Fibroblast of the conjunctiva (primary cell): ENCODE measurements at places on chromosomes 16 and 17.

GRCh38 chr16:67016143-67016542 is 12.8 kb upstream of the CBFB start:
- no peak for DNase-seq

GRCh38 chr17:40329839-40330794 is 21.1 kb downstream of the RARA start:
- no peak for DNase-seq

DNA sequence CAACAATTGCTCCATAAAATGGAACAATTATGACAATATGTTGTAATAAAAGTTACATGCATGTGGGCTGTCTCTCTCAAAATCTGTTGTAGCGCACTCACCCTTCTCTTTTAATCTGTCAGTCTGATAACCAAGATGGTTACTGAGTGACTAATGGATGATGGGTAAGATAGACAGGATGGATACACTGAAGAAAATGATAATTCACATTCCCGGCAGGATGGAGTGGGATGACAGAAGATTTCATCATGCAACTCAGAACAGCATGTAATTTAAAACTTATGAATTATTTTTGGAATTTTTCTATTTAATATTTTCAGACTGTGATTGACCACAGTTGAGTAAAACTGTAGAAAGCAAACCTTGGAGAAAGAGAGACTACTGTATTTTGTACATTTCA is 30.5 kb downstream of the CDH13 start:
- DNase-seq = peak; percentile 78

- no peak for DNase-seq
These were observed 3.1 kb downstream of the BANP start for GRCh38 chr16:87954361-87954760.

- DNase-seq = no peak
These were observed 157.7 kb upstream of the RPL38 start for GRCh38 chr17:74045608-74046280.

GRCh38 chr16:14236401-14236800 is 165.3 kb downstream of the MRTFB start:
- DNase-seq = no peak

DNA sequence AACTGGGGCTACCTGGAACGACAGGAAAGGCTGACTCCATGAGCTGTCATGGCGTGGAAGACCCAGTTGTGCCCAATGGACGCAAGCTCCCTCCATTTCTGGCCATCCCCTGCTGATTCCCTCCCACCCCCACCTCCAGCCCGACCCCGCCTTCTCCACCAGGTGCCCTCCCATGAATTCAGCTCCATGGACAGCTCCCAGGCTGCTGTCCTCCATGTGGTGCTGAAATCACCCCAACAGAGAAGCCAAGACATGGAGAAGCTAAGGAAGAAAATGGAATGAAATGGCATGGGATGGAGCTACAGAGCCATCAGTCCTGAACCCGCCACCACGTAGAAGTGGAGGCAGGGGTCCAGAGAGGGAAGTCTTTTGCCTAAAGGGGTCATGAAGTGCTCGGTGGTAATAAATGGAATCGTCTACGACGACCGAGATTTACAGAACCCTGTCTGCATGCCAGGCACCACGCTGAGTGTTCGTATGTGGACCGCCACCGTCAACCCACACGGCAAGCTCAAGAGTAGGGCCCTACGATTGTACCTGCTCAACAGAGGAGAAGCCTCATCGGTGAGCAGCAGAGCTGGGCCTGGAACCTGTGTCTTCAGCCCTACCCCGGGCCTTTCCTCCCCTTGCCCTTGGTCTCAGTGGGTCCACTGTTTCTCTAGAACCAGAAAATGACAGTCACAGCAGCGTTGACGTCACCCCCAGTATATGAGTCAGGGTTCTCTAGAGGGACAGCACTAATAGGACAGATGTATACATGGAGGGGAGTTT is 9.3 kb upstream of the ZC3H18 start:
- no peak for DNase-seq

GRCh38 chr17:35519439-35519838 is 18.0 kb downstream of the SLFN12L start:
- DNase-seq = no peak

DNA sequence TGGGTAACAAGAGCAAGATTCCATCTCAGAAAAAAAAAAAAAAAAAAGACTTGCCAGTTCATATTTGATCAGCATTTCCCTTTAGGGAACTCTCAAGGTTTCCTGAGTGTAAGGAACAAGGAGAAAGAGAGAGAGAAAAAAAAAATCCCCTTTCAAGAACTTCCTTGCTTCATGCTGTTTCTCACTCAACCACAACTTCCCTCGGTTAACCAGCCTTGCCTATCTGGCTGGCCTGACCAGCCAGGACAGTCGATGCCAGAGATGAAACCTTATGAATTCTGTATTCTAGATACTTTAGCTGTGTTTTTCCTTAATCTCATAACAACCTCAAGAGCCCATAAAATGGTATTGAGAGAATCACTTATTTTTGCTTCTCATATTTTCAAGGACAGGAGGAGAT is 2.6 kb upstream of the N4BP1 start:
- DNase-seq = no peak

DNA sequence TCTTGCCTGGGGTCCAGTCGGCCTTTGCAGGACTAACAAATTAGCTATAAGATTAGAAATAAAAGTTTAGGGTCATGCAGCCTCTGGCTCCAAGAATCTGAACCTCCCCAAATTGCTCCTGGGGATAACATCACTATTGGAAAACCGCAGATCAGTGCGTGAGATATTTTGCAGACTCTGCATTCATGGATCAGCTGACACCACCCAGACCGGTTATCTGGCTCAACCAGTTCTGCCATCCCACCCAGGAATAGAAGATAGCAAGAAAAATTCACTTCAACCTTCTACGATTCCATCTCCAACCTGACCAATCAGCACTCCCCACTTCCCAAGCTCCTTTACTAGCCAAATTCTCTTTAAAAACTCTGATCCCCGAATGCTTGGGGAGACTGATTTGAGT is 4.3 kb upstream of the PGS1 start:
- DNase-seq = no peak

DNA sequence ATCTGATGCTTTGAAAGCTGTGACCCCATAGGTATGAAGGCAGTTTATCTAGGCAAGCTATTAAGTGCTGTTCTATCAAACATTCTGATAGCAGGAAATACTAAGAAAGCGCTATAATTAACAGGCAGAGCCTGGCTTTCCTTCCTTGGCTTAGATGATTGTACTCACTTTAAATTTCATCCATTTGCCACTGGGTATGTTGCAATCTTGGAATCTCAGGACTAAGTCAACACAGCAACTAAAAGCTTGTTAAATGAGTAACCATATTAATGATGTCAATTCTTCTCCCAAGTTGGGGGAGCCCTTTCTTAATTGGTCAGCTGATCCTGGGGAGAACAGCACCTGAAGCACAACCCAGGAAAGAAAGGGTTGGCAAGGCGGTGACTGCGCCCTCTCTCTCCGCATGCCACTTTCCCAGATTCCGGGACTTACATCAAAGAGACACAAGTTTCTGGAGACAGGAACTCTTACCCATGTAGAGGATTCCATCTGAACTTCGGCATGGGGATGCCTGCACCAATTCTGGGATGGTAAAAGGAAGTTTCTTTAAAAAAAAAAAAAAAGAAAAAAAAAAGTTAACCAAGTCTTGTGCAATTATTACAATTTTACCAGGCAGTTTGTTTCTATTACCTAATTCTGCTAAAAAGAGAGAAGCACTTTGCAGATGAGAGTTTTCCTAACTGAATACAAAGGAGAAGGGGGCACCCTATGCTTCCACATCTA is 54.4 kb upstream of the ICAM2 start:
- no peak for DNase-seq

GRCh38 chr16:3158026-3158509 is 23.2 kb downstream of the ZNF213 start:
- DNase-seq = no peak

DNA sequence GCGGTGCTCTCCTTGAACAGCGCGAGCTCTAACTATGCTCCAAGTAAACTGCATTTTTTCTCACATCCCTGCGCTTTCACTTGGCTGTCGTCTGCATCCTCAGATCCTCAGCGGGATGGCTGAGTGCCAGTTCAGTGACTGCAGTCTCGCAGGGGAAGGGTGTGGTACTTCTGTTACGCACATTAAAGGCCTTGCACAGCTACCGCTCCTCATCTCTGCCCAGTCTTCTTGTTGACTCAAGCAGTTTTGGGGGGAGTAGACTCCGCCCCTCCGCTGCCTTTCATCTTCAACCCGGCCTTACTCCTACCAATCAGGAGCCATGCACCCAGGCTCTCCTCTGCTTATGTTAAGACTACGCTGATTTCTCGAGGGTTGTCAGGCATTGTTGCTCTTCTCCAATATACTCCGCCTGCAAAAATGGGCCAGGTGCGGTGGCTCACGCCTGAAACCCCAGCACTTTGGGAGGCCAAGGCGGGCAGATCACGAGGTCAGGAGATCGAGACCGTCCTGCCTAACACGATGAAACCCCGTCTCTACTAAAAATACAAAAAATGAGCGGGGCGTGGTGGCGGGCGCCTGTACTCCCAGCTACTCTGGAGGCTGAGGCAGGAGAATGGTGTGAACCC is 10.0 kb downstream of the ATP5PD start:
- peak; percentile 84 for DNase-seq

DNA sequence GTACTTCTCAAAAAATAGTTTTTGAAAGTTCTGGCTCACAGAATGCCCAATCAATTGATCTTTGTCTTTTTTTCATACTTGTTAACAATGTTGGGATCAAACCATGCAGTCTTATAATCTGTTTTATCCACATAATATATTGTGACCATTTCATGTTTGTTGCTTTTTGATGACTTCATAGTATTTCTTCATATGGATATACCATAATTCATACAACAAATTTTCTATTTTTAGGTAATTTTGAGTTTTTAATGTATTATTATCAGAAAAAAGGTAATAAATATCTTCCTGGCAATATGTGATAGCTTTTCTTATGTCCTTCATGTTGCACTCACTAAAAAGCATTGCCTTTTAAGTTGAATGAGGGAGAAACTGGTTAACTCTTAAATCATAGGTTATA is 44.8 kb downstream of the TBC1D26 start:
- DNase-seq = no peak

GRCh38 chr17:28550858-28551257 is 1.6 kb downstream of the UNC119 start:
- no peak for DNase-seq

GRCh38 chr16:30131869-30132475 is 9.0 kb upstream of the MAPK3 start:
- no peak for DNase-seq

GRCh38 chr17:33396818-33397217 is 103.7 kb upstream of the ASIC2 start:
- DNase-seq = no peak

- DNase-seq = no peak
These were observed 50.0 kb downstream of the BEAN1 start for GRCh38 chr16:66477028-66477515.

DNA sequence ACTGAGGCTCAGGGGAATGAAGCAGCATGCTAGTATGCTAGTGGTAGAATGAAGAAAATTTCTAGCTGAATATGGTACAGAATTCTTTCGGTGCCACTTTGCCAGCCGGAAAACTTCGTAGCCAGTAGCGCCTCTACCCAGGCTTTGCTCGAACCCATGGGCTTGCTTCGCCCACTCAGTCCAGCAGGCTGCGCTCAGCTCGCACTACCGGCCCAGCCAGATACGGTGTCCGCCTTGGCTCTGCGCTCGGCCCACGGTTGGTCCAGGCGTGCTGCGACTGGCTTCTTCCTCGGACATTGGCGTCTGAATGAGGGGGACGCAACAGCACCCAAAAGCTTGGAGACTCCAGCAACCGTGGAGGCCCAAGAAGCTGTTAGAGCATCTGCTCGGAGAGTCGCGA is 372.5 kb upstream of the CDH8 start:
- no peak for DNase-seq

DNA sequence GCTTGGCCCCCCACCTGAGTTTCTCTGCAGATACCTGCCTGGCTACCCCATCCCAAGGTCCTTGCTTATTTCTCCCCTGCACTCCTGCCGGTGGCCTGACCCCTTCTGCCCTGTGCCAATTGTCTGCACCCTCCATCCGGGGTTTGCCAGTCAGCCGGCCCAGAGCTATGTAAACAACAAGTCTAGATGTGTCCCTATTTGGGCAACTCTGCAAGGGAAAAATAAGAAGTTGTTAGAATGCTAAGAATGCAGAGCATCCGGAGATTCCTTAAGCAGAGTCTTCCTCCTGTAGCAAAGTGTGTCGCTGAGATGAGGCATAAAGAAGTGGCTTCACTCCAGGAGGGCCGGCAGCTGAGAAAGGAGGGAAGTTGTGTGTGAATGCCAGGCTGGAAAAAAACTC is 46.6 kb downstream of the RGS9 start:
- DNase-seq = no peak

DNA sequence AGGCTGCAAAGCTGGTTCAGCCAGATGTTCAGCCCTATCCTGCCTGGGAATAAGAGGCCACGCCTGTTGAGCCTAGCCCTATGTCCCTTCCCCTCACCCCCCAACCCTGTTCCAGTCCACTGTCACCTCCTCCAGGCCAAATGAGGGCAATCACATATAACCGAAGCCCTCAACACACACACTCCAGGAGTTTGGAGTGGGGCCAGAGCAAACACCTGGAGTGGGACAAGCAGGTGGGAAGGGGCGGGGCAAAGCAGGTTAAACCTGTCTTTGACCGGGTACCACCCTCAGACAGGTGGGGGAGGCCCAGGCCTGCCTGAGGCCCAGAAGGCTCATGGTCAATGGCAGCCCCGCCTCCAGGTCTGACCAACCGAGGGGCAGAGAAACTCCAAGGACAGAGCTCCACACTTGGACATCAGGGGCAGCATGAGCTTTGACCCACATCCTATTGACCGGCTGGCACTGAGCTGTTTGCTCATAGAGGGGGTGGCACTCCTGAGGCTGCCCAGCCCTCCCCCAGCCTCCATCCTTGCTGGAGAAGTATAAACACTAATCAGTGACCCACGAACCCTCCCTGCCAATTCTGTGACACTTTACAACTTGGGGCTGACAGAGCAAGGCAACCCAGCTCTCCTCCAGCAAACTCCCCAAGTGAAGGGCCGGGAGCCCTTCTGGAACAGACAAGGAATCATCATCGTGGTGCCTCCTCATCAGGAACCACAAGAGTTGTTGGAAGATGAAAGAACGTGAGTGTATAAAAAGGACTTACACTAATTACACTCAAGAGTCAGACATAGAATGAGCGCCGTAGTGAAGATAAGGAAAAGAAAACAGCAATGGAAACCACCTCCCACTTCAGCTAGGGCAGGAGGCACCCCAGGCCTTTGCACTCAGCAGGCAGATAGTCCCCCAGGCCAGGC is 1.5 kb downstream of the ESRP2 start:
- DNase-seq = no peak

DNA sequence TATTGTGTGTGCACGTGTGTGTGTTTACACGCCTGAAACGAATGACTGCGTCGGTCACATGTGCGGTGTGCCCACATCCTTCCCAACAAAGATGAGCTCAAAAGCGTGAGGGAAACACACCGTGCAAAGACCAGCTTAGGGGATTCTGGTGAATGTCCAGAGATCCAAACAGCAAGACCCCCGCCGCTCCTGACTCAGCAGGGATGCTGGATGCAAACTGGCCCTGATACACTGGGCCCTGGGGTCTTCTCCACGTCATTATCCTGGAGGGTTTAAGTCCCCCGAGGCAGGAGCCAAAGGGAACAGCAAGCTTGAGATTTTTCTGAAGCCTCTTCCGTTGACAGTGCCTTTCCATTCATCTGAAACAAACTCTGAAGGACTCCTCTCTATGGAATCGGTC is 59.2 kb downstream of the TBC1D16 start:
- DNase-seq = no peak
